ENCODE measurements at places on chromosomes 13 and 19.

DNA sequence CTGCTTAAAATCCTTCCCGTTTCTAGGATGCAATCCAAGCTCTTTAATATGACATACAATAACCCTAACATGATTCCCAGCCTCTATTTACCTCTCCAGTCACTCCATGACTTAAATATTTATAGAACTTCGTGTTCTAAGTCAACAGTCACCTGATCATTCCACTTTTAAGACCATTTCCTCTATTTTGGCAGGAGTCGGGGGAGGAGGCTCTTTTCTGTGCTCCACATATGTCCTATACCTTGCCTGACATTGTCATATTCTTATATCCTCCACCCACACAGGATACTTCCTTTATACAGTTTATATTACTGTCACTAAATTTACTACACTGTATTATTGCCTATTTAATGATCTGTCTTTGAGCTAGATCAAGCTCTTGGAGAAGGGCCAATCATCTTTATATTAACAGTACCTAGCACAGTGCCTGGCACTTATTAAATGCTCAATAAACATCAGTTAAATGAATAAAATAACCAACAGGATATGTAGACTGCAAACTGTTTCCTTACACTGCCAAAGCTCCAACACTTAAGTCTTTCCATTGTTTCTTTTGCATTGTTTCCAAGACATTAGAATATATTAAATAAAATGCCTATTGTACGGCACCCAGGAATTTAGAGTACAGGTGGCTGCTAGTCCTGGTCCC, 2.7 kb downstream of the ARGLU1 start:
- no peak for DNase-seq

- no peak for DNase-seq
These were observed 87.1 kb upstream of the FNDC3A start for GRCh38 chr13:48888613-48889012.

DNA sequence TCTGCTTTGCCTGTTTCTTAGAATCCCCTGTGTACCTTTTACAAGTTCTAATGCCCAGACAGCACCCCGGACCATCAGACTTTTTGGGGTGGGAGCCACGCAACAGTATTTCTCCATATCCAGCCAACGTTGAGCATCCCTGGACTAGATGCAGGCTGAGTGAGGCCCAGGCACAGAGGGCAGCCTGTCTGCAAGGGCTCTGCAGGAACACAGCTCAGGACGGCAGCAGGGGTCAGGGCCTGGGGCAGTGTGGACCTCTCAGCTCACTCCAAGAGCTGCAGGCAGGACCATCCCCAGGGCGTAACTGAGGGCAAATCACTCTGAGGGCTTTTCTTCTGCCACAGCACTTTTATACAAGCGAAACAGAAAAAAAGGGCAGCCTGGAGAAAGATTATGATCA, 95.8 kb downstream of the DNAJC15 start:
- no peak for DNase-seq

DNA sequence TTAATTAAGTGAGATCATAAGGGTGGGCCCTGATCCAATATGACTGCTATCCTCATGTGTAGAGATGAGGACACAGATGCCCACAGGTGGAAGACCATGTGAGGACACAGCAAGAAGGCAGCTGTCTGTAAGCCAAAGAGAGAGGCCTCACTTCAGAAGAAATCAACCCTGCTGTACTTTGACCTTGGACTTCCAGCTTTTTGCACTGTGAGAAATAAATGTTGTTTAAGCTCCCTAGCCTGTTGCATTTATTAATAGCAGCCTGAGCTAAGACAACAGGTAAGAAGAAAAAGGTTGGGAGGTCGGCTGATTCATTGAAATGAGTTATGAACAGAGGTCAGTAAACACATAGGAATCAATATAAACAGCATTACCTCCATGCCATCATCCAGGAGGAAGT, 14.8 kb downstream of the PARP4 start:
- peak; percentile 34 for DNase-seq

GRCh38 chr13:69947582-69947981, 160.0 kb upstream of the ATXN8OS start:
- DNase-seq: no peak

DNA sequence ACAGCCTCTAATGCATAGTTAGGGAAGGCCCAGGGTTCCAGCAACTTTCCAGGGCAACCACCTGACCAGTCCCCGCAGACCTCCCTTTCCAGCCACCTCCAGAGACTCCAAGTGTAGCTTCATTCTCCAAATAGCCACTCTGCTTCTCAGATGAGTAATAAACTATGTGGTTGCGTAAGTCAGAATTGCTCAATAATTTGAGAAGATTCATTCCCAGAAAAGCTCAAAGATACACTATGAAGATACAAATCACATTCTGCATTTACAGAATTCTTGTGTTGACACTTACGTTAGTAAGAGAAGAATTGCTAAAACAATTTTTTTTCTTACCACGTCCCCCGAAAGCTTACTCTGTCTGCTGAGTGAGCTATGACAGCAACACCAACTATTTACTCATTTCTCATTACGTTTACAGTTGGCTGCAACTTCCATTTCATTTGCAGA, 8.2 kb upstream of the LATS2 start:
- DNase-seq: no peak

GRCh38 chr13:50071379-50071778, 56.1 kb downstream of the KCNRG start:
- peak; percentile 54 for DNase-seq

DNA sequence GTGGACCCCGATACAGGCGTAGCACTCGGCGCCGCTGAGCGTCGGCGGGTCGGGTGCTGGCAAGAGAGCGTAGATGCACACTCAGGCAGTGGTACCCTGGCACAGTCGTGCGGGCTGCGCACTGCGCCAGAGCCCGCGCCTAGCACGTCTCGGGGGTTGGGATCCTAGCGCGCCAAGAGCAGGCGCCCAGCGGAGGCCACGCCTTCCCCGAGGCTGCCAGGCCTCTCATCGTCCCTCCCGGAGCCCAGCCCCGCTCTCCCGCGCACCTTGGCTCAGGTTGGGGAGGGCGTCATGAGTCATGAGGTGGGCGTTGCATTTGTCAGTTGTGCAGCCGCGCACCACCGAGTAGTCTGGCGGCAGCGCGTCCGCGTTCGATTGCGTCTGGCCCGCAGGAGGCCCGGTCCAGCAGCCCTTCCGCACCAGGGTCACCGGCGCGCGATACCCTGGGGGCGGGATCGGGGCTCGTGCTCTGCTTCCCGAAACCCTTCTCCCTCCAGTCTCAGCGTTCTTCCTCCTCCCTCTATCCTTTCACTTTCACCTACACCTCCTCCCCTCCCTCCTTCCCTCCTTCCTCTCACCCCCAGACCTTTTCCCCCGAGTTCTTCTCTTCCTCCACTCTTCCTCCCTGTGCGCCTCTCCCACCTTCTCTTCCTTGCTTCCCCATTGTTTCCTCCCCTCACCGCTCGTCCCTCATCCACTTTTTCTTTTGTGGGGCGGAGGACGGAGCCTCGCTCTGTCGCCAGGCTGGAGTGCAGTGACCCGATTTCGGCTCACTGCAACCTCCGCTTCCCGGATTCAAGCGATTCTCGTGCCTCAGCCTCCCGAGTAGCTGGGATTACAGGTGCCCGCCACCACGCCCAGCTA, 3.5 kb downstream of the LYPD5 start:
- peak; percentile 83 for DNase-seq

- peak; percentile 45 for DNase-seq
These were observed 129.9 kb downstream of the FOXO1 start for GRCh38 chr13:40536443-40537113.

DNA sequence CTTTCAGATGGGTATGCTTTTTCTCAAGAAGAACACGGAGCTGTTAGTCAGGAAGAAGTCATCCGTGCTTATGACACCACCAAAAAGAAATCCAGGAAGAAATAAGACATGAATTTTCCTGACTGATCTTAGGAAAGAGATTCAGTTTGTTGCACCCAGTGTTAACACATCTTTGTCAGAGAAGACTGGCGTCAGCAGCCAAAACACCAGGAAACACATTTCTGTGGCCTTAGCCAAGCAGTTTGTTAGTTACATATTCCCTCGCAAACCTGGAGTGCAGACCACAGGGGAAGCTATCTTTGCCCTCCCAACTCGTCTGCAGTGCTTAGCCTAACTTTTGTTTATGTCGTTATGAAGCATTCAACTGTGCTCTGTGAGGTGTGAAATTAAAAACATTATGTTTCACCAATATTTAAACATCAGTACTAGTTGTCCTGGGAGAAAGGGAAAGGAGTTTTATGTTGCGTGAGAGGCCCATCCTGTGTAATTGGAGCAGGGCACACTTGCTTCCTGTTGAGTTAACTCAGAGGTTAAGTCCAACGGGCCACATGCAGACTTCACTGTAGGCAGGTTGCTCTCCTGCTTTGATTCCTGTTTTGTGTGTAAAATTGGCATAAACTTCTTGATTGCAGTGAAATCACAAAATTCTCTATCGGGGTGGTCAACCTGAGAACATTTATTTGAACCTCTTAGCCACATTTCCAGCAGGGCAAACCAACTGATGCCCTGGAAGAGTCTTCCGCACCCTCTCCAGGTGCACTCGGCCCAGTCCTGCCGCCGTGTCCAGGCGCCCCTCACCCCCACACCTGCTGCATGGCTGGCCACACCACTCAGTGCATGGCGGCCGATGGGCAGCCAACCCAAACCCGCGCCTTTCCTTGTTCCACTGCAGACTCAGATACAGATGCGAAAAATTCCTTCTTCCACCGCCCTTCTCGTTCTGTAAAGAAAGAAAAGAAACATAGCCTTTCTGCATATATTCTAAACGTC, 31.6 kb downstream of the SHISA2 start:
- DNase-seq: no peak

- DNase-seq: peak; percentile 13
These were observed 801 bp upstream of the KCNN1 start for GRCh38 chr19:17966129-17966483.

DNA sequence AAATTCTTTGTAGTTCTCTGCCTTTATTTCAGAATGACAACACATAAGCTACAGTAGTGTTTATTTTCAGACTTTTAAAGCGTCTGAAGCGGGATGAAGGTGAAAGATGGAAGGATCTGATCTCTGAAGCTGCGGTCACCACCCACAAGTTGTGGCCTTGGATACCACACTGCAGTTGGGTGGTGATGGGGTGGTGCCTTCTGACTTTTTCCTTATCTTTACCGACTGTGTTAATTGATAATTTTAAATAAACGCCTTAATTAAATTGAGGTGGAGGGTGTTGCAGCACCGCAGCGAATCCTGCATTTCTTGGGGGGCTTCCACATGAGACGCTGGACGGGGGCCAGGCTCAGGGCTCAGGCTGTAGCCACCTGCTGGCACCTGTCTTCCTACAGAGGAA, 1.3 kb downstream of the TFDP1 start:
- no peak for DNase-seq

- DNase-seq: no peak
These were observed 24.4 kb downstream of the SLC25A15 start for GRCh38 chr13:40813667-40814454.

DNA sequence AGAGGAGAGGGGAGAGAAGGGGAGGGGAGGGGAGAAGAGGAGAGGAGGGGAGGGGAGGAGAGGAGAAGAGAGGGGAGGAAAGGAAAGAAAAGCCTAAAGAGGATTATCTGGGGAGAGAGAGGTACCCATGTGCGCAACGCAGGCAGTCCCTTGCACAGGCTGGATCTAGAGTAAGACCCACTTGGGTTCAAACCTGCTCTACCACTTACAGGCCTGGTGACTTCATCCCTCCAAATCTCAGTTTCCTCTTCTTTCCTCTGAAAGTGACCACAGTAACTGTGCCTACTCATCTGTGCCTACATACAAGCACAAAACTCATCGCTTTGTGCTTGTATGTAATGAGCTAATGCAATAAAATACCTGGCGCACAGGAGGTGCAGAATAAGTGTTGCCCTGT, 732 bp upstream of the MAP1S start:
- no peak for DNase-seq

GRCh38 chr19:18832306-18833140, 764 bp downstream of the UPF1 start:
- peak; percentile 58 for DNase-seq

DNA sequence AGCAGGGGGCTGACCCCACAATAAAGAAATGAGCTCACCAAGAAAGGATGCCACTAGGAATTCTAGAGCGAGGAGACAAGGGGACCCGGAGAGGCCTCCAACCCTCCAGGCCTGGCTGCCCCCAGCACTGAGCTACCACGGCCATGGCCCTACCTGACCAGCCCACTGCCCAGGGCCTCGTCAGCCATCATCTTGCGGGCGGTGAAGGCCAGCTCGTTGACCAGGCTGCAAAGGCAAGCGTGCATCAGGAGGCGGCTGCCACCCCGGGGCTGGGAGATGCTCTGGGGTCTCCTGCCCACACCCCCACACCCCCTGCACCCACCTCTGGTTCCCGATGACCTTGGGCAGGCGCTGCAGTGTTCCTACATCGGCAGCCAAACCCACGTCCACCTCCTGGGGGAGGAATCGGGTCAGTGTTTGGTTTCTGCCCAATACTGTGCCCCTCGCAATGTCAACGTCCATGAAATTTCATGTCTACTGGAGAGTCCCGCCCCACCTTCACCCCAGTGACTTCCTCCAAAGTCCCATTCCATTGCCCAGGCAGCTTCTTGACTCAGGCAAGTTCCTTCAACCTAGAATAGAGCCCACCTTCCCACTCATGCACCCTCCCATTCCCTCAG, 3.5 kb upstream of the LGALS4 start:
- no peak for DNase-seq

GRCh38 chr13:30884543-30884942, 21.5 kb upstream of the MEDAG start:
- no peak for DNase-seq

GRCh38 chr19:46015687-46016425, 7.0 kb downstream of the PGLYRP1 start:
- no peak for DNase-seq

DNA sequence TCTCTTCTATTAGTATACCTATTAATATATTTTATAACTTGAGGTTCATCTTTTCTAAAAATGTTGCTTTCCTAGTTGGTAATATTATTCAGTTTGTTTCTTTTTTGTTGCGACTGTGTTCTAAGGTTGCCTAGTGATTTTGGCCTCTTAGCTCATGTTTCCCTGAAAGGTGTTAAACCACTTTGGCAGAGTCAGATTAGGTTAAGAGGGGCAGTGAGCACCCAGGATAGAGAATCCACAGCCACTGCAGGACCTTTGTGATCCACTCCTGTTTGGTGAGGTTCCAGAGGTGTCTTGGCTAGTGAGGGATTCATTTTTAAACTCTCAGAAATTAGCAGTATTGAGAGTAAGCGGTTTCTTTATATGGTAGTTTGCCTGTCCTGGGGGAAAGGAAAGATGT, 14.9 kb upstream of the GPR18 start:
- DNase-seq: no peak

DNA sequence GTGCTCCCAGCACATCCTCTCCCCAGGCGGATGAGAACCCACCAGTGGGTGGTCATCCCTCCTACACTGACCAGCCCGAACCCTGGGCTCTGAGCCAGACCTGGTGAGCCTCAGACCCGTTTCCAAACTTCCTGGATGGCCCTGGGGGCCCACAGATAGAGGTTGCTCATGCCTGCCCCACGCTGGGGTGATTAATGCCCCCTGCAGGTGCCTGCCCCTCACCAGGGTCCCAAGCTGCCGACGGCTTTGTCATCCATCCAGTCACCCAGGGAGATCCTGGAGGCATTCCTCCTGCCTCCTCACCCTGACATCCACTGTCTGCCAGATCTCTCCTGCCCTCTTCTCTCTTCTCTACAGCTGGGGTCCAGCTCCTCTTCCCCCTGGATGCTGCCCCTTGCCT, 28.4 kb upstream of the PLA2G4C start:
- no peak for DNase-seq

GRCh38 chr19:38682195-38682867, 34.9 kb downstream of the ACTN4 start:
- DNase-seq: no peak

All from large intestine (tissue), 12 donors.